Anterior cingulate cortex (tissue), 58 donors: ENCODE measurements at places on chromosomes 2 and 18.

GRCh38 chr2:12931186-12931844, 214.6 kb downstream of the TRIB2 start:
- DNase-seq: no peak

DNA sequence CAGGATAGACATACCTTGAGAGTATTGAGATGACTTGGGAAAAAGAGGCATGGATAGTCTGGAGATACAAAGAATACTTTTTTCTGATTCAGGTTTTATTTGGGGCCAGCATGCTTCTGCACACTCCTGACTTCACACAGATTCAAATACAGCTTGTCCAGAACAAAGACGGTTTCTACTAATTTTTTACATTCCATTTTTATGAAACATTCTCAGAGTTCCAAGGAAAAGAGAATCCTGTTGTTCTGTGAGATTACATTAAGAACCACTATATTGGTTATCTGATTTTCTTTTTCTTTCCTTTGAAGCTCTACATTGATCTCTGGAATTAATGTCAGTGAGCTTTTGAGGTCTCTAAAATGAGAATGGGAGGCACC, 41.0 kb downstream of the PTPRM start:
- DNase-seq: no peak

DNA sequence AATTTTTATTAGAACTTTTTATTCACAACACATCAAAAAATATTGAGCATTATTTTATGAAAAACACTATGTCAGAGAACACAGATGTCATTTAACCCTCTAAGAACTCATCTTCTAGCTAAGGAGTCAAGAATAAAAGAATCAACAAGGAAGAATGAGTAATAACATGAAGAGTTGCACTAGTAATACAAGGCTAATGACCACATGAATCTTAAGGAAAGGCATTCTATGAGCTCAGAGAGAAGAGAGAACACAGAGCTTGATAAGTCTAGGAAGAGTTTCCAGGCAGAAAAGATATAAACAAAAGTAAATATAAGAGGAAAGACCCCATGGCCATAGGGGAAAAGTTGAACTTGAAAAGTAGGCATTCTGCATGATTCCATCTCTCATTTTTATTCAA, 166.5 kb downstream of the MAIP1 start:
- no peak for DNase-seq

- DNase-seq: no peak
Observed at GRCh38 chr2:138752197-138752956, 27.8 kb downstream of the NXPH2 start.

GRCh38 chr2:130337735-130338325, 4.9 kb upstream of the IMP4 start:
- DNase-seq: no peak

DNA sequence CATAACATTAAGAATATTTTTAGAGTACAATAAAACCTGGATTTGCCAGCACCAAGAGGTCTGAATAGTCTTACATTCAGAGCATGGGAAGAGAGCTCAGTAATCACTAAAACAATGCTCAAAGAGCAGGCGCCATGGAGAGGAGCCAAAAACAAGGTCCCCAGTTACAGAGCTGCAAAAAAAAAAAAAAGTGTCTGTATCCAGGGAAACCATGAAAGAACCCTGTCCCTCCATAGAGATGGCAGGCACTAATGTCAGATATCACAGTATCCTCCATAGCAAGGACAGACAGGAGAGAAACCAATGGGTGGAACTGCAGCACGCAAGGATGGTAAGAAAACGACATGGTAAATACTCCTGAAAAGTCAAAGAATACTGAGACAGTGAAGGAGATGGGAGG, 19.5 kb downstream of the FBXO15 start:
- DNase-seq: no peak

DNA sequence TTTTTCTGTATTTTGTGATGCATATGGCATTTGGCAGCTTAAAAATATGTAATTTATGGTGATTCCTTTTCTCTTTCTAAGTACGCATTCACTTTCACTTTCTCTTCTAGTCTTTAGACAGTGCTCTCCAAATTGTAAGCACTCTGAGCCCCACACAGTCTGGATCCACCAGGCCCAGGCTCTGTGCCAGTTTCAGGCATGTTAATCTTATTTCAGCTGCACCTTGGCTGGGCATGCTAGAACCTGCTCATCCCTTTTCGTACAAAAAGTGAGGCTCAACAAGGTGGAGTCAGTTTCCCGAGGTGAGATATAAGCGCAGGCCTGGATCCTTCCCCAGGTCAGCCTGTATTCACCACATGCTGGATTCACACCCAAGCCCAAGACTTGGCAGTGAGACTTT, 203.9 kb downstream of the MTX2 start:
- DNase-seq: no peak

DNA sequence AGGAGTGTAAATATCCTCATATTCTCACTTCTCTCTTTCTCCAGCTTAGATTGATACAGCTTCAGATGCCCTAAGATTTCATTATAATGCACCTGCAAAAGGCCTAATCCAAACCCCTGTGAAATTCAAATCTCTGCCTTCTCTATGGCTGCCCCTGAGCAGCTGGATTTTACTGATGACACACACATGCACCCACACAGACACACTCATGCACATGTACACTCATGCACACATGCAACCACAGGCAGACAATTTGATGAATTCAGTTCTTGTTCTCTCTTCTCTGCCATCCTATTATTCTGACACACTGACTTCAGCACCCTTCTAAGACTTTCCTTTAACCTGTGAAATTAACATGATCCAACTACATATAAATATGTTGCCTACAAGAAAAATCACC, 563.2 kb downstream of the RNF144A start:
- DNase-seq: no peak

GRCh38 chr2:29518010-29518409, 402.8 kb downstream of the CLIP4 start:
- no peak for DNase-seq

GRCh38 chr2:227461811-227462461, 10.0 kb upstream of the AGFG1 start:
- no peak for DNase-seq

- peak; percentile 22 for DNase-seq
Observed at GRCh38 chr18:26091047-26091630, 726 bp upstream of the SS18 start.

DNA sequence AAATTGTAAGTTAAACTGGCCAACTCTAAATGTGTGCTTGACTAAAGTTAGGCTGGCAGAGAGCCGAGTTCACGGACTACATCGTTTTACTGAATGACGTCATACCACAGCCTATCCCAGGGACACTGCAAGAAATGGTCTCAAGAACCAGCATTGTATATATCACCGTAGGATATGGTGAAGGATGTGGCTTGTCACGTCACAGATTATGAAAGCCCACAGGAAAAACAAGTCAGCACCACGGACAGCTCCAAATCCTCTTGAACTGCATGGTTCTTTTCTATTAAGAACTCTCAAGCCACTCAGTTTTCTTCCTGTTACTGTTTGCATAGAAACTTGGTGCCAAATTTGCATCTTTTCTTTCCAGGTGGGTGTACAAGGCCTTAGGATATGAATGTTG, 85.1 kb upstream of the ACAA2 start:
- DNase-seq: no peak

GRCh38 chr2:112026509-112026908, 28.6 kb upstream of the TMEM87B start:
- DNase-seq: no peak

- no peak for DNase-seq
Observed at GRCh38 chr2:220496513-220496912, 869.1 kb downstream of the SLC4A3 start.

DNA sequence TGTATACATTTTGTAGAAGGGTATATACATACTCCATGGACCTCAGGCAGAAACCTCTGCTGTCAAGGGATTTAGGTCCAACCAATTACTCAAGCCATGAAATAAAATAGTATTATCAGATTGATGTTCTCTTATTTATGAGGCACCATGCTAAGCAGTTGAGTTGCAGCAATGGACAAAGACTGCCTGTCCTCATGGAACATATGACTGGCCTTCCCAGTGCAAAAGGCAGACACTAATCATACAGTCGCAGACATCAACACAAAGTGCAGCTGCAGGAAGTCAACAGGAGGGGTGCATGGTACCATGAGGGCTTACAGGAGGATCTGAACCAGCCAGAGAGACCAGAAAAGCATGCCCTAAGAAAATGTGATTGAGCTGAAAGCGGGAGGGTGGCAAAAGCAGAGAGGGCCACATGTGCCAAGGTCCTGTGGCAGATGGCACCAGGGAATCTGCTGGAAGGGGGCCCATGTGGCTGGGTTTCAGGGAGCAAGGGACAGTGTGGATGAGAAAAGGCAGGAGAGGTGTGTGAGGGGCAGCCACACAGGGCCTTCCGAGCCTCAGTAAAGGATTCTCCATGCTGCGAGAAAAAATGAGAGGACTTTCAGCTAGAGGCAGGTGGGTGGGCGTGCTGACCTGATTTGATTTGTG, 61.4 kb upstream of the RNF152 start:
- DNase-seq: no peak

- no peak for DNase-seq
Observed at GRCh38 chr2:241261628-241262027, 53.8 kb downstream of the HDLBP start.

DNA sequence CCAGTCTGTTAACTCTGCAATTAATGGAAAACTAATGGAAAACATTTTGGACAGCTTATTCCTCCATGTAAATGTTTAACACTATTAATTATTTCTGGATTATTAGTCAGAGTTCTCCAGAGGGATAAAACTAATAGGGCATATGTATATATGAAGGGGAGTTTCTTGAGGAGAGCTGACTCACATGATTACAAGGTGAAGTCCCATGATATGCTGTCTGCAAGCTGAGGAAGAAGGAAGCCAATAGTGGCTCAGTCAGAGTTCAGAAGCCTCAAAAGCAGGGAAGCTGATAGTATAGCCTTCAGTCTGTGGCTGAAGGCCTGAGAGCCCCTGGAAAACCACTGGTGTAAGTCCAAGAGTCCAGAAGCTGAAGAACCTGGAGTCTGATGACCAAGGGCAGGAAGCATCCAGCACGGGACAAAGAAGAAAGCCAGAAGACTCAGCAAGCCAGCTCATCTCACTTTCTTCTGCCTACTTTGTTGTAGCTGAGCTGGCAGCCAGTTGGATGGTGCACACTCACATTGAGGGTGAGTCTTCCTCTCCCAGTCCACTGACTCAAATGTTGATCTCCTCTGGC, 136.0 kb downstream of the PTH2R start:
- DNase-seq: no peak

DNA sequence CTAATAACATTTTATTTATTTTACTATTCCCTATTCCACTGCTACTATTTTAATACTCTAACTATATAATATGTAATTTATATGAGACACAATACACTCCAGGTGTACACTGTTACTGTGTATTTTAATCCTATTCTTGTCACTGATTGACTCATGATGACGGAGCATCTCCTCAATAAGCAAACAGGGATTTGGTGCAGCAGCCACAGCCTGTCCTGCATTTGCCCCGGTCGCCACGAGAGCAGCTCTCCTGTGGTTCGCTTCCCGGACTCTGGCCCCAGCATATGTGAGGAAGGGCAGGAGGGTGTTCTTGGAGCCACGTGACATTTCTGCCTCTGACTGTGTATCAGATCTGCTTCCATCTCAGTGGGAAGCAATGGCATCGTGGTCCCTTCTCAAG, 74.1 kb upstream of the PXDN start:
- DNase-seq: no peak

DNA sequence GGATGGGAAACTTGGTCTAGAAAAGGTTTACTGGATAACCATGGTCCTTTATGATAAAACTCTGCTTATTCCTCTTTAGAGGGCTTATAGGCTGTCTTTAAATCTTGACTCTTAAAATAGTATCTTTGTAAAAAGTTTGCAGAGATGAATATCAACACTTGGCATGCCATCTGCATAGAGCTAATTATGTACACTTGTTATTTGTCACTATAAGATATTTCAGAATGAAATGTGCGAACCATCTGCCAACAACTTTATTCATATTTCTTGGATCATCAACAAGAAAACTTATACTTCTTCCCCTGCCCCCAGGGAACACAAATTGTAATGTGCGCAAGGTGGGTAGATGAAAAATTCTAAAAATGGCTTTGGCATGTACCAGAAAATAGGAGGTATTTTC, 653.0 kb upstream of the CHAC2 start:
- no peak for DNase-seq

DNA sequence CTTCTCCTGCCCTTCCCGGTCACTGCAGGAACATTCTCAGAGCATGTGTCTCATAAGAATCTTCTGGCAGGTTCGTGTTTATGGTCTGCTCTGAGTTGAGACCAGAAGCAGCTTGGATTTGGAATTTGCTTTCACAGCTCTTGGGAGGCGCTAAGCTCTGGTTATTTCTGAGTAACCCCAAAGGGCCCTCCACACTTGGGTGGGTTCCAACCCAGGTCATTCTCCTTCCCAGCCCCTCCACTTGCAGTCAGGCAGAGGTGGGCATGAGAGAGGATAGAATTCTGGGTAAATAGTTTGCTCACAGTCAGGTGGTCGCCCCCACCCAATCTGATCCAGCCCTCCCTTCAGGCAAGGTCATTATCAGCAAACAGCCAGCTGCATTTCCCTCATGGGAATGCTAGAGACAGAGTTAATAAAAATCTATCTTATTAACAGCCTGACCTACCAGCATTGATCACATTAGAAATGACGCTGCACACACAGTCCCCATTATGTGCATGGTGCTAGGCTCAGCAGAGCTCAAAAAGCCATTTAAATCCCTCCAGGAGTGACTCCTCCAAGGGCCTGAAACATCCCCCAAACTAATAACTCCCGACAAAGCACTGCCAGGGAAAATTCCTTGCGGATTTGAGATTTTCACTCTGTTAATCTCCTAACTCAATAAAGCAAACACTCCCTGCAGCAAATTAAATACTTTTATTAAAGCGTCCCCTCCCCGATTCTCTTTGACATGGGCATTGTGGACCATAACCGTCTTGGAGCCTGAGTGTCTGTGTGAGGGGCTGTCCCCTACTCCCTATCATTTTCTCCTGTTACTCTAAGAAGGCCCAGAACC, 61.9 kb downstream of the SLC4A5 start:
- no peak for DNase-seq

DNA sequence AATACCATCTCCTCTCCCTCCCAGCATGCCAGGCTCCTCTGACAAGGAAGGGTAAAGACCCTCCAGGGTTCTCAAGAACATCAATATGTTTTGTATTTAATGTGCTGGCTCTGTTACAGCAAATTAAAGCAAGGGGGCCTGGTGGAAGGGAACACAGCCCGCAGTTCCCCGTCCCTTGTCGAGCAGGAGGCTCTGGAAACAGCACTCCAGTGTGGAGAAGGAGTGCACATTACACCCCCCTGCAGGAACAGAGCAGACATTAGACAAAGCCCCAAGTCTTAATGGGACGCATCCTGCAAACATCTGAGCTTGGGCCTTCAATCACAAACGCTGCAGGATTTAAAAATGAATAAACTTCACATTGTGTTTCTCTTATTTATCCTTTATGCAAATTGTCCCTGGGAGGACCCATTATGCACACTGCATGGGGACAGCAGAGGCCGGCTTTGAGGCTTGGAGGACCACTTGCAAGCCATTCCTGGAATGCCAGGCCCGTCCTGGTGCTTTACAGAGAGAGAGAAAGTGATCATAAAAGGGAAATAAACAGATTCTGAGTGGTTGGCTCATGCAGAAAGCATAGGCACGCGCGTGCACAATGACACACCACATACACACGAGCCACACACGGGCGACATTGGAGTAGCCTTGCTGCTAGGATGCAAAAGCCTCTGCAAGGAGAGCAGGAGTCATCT, 328.7 kb downstream of the SMAD2 start:
- no peak for DNase-seq
